ENCODE measurements at places on chromosomes 4 and X.

- DNase-seq: no peak
Measured at GRCh38 chr4:6573986-6574746, 823 bp upstream of the MAN2B2 start.

GRCh38 chr4:43882470-43882869, 566.1 kb downstream of the KCTD8 start:
- no peak for DNase-seq

DNA sequence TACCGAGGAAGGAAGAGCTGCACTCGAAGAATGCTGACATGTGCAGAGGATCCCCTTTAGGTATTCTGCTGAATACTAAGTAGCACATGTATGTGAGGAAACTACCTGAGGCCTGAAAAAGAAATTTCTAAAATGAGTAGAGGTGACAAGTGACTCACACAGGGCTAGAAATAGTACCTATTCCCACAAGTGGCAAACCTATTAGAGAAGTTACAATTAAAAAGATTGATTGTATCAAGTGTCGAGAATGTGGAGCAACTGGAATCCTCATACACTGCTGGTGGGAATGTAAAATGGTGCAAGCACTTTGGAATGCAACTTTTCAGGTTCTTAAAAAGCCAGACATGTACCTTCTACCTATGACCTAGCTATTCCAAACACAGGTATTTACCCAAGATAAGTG, 47.4 kb downstream of the CCSER1 start:
- DNase-seq: no peak

DNA sequence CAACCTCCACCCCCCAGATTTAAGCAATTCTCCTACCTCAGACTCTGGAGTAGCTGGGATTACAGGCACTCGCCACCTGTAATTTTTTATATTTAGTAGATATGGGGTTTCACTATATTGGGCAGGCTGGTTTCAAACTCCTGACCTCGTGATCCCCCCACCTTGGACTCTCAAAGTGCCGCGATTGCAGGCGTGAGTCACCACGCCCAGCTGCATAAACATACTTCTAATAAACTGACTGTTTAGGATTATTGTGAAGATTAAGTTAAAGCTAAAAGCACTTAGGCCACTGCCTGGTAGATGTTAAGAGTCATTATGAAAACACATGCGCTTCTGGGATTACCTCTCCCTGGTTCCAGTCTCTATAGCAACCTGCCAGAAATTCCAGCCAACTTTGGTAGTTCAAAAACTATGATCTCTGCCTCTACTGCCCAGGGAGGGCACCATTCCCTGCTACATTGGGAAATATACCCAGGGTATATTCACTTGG, 30.2 kb upstream of the GRIA3 start:
- no peak for DNase-seq

DNA sequence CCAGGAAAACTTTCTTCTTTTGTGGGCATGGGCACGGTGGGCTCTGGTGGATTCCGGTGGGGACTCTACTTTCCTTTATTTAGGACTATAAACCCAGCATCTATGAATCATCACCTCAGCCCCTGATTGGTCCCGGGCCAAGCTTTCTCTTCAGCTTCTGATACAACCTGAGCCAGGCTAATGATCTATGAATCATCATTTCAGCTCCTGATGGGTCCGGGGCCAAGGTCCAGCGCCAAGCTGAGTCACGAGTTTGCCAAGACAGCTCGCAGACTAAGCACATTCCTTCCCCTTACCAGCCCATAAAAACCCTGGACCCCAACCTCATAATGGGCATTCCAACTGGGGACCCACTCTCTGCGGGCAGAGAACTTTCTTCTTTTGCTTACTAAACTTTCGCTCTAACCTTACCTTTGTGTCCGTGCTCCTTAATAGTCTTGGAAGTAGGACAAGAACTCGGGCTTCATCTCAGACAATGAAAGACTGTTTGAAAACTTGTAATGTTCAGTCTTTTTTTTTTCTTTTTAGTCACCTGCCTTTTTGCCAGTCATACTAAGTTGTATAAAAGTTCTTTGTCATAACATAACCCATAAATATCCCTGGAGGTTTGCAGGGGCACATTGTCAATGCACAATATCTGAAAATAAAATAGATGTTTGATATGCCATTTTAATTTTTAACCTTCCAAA, 904.9 kb upstream of the EPHA5 start:
- no peak for DNase-seq

DNA sequence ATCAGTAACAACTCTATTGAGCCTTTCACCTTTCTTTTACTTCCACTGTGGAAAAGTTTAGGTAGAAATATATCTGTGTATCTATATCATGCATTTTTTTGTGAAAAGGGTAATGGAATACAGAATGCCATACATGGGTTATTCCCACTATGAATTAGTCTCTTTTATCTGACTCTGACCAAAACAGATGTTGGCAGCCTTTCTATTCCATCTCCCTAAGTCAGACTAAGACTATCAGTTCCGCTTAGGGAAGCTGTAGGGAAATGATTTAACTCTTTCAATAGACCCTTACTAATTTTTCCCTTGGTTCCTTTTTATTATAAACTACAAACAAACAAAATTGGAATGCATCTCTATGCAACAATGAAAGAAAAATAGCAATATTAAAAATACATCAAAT, 92.3 kb upstream of the LEF1 start:
- no peak for DNase-seq

- no peak for DNase-seq
Measured at GRCh38 chr4:108168160-108168670, 517 bp downstream of the LEF1 start.

DNA sequence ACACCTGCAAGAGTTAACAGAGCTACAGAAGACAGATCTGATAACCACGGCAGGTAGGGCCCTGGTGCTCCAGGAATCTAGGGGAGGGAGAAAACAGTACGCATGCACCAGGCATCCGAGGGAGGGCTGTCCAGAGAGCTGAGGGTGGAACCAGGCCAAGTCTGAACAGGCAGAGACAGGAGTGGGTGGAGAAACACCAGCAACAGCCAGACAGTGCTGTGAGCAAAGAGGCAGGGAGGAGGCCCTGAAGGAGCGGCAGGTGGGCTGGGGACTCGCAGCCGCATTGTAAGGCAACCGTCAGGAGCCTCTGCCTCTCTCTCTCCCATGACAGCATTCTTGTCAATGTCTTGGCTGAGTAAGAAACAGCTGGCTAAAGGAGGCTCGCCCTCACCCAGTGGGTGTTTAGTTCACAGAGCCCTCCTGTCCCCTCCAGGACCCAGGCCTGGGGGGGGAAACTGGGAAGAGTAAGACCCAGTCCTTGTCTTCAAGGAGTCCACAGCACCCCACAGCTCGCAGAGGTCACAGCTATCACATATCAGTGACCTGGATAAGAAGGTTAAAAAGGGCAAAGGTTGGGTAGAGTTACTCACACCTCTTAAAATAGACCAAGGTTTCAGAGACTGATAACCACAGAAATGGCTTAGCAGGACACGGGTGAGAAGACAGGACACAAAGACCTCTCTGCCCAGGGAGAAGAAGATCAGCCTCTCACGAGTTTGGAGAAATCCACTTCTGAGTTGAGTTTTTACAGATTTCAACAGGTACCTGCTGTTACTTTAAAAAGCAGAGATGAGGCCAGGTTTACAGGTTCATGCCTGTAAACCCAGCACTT, 10.5 kb downstream of the ACSL1 start:
- DNase-seq: no peak

- no peak for DNase-seq
Measured at GRCh38 chr4:2246384-2247127, 4.6 kb upstream of the HAUS3 start.

- no peak for DNase-seq
Measured at GRCh38 chr4:110163327-110164069, 34.9 kb downstream of the ELOVL6 start.

GRCh38 chrX:13360146-13360545, 40.3 kb upstream of the ATXN3L start:
- no peak for DNase-seq

- DNase-seq: no peak
Measured at GRCh38 chr4:173924561-173924960, 358.9 kb downstream of the FBXO8 start.

GRCh38 chrX:24204331-24204730, 54.8 kb downstream of the ZFX start:
- DNase-seq: no peak

- DNase-seq: no peak
Measured at GRCh38 chr4:142474398-142475087, 371.6 kb downstream of the INPP4B start.

DNA sequence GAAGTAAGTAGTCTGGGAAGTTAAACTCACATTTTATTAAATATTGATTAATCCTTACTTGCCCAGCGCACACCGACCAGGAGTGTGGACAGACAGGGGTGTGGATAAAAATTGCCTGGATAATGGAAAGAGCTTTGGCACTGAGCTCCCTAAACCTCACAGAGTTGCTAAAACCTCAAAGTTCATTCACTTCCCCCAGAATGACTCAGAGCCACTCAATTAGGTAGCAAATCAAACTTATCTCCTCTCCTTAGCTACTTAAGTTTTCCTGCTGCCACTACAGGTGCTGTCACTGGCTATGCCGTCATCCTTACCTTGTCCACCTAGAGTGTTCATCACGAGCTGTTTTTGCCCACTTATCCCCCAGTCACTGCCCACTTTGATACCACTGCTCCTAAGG, 27.0 kb upstream of the MID1IP1 start:
- DNase-seq: no peak

DNA sequence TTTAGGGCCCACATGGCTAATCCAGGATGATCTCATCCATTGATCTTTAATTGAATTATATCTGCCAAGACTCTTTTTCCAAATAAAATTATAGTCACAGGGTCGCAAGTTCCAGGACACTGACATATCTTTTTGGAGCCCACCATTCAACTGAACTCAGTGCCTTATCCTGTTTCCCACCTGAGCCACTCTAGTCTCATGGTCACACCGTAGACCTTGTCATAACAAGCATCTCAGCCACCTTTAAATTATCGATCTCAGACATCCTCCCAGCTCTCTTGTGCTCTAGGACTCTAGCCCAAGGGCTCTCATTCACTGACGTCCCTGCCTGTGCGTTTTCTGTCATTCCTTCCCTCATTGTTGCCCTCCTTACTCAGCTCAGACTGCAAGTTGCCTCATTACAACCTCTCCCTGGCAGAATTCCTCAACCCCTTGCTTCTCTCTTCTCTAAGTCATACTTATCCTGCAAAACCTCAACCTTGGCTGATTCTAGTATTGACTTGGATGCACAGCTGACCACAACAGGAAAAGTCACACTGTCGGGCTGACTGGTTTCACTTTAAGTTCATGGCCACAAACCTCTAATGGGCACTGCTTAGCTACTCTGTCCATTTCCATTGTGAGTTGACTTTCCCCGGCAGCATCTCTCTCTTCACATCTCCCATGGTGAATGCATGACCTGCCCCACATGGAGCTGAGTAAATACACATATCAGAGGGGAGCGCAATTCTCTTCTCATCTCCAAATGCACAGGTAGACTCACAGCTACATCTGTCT, 91.0 kb upstream of the TRIM2 start:
- no peak for DNase-seq

DNA sequence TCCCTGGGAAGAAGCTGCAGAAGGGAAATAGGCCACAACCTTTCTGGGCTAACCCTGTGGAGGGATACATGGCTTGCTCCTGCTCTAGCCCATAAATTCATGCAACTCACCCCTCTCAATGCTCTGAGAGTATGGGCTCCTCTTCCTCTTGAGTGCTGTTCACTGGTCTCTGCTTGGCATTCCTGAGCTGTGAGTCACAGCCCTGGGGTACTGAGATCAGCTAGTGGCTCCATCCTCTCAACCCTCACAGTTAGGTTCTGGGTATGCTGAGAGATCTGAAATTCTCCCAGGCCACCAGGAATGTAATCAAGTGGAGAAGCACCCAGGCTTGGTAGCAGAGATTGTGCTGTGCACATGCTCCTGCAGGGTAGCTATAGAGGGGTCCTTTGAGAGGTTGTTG, 60.6 kb upstream of the SPANXN2 start:
- no peak for DNase-seq

- DNase-seq: no peak
Measured at GRCh38 chrX:2696698-2697215, 5.7 kb downstream of the CD99 start.

DNA sequence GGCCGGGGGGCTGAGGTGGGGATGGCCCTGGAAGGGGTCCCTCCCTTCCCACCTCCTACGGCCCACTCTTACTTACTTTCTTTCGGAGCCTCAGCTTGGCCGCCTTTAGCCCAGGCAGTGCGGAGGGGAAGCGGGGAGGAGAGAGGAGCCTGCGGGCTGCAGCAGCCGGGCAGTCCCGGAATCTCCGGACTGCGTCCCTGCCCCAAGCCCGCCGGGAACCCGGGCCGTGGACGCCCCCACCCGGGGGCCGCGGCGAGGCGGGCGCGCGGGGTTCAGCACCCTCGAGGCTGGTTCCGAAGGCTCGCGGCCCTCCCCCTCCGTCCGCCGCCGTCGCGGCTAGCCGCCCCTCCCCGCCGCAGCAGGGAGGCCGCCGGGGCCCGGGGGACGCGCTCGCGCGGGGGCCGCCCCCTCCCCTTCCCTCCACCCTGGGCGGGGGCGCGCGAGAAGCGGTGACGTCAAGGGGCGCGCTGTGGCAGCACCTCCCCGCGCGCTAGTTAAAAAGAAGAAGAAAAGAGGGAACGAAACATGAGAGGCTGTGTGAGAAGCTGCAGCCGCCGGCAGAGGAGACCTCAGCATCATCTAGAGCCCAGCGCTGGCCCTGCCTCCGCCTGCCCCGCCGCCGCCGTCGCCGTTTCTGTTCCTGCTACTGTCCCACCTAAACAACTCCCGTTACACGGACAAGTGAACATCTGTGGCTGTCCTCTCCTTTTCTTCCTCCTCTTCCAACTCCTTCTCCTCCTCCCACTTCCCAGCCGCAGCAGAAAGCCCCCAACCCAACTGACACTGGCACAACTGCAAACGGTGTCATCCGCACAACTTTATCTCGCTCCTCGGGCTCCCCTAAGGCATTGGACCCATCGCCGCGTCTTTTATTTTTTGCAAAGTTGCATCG, at the start of gene HHIP:
Gene HHIP, plus strand, starts transcription at position 526 of the 892 bp plus-strand sequence. CDS start 520 bp downstream, outside the sequence.
- no peak for DNase-seq

- DNase-seq: no peak
Measured at GRCh38 chrX:20459410-20460350, 193.0 kb upstream of the RPS6KA3 start.

- no peak for DNase-seq
Measured at GRCh38 chrX:41858161-41858775, 65.1 kb downstream of the CASK start.

GRCh38 chr4:165609653-165610052, 230.8 kb downstream of the CPE start:
- DNase-seq: no peak

Measured in stimulated activated CD8-positive, alpha-beta memory T cell treated with anti-CD3 and anti-CD28 coated beads, Interleukin-7, amount 100 ng/mL, for 1 hour (primary cell).